ENCODE measurements at places on chromosomes 3 and 15. TPM values are rescaled to one million over a fixed set of nuclear protein-coding genes. Genes with fewer than 3 reads are reported as not detected.

GRCh38 chr3:42446111-42447050, 36.0 kb upstream of the LYZL4 start:
- DNase-seq = no peak

GRCh38 chr3:112247350-112247749, 46.7 kb downstream of the SLC9C1 start:
- no peak for DNase-seq

DNA sequence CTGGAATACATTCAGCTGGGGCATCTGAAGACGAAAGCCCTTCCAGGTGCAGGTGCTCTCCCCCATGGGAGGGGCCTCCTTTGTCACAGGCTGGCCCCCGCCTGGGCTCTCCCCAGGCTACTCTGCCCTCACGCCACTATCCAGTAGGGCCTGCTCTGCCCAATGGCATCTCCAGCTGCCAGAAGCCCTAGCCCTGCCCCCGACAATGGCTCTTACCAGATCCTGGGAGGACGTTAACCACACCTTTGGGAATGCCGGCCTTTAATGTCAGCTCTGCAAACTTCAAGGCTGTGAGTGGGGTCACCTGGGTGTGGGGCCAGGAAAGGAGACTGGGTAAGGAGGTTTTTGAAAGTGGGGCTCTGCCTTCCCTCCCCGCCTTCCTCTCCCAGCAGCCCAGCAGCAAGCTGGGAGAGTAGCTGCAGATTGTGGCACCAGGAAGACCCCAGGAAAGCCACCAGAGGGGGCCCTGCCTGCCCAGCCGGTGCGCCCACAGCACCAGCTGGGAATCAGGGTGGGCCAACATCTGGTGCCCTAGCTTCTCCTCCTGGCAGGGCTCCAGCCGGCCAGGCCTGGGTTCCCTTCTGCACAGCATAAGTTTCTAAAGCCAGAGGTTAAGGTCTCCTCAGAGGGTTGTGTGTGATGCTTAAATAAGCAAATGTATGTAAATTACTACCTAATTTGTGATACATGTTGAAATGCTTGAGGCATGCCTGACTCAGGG, 40.4 kb upstream of the SLC41A3 start:
- DNase-seq = no peak

GRCh38 chr3:17951241-17951640, 208.8 kb upstream of the TBC1D5 start:
- DNase-seq = no peak

DNA sequence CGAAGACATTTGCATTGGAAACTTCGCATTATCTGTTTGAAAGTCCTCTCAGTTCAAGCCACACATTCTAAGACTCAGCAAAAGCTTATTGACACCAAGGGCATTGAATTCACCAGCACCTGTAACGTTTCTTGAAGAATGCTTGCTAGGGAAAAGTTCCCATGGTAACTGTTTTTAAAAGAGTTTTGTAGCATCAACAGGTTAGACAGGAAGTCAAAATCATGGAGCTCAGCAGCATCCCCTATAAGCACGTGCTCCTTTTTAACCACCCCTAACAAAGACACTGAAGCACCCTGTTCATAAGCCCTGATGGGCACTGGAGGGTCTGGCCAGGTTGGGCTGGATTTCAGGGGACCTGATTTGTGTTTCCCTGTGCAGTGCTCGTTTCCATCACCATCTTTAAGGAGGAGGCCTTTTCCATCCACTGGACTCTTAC, 229.7 kb upstream of the BHLHE40 start:
- DNase-seq = no peak

DNA sequence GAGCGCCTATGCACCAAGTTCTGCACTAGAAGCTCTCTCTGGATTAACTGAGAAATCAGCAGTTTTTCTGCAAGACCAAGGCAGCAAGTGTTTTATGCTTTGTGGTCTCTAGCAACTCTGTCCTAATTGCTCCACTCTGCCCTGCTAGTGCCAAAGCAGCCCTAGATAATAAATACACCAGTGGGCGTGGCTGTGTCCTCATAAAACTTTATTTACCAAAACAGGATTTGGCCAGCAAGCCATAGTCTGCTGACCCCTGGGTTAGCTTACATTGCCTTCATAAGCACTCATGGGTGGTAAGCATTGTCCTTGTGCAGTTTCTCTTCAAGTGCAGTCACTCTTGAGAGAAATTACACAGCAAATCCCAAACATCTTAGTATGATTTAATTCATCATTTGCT, 30.7 kb upstream of the SLC24A5 start:
- no peak for DNase-seq

- DNase-seq = no peak
These were observed 470.4 kb downstream of the ROBO1 start for GRCh38 chr3:79297245-79297960.

Gene PLS1
- total RNA-seq = 6.2 TPM

Gene NPAP1
- total RNA-seq = not detected

Data from activated naive CD8-positive, alpha-beta T cell treated with anti-CD3 and anti-CD28 coated beads for 36 hours (primary cell).